Suprapubic skin (tissue), 4 donors: ENCODE measurements at places on chromosomes 6 and 20.

DNA sequence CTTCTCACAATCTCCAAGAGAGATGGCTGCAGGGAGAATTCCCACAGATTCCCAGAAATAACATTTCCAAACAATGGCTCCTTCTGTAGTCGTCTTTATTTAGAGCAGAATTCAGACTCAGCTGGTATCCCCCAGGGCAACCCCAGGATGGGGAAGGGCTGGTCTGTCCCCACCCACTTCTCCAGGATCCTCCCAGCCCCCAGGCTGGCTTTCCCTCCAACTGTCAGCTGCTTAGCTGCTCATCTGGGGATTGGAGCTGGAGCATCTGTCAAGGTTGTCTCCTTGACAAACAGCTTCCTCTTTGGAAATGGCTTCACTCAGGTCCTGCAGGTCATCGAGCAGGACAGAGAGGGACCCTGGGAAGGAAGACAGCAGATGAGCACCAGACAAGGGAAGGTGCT is 3.5 kb upstream of the PSORS1C2 start:
- DNase-seq: no peak

DNA sequence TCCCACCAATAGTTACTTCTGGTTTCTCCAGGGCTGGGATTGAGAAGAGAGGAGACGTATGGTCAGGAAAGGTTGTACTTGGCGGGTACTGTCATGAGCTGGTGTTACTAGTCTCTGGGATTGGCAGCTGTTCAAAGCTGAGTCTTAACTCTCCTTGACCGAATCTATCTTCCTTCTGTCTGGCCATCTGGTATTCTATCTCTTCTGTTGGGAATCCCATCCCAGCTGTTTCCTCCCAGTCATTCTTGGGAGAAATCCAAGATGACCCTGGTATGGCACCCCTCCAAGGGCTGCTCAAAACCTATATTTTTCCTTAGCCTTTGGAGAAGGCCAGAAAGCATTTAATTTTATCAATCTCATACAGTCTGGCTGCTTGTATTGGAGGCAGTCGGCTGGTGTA is 287.0 kb upstream of the CHD6 start:
- DNase-seq: no peak

DNA sequence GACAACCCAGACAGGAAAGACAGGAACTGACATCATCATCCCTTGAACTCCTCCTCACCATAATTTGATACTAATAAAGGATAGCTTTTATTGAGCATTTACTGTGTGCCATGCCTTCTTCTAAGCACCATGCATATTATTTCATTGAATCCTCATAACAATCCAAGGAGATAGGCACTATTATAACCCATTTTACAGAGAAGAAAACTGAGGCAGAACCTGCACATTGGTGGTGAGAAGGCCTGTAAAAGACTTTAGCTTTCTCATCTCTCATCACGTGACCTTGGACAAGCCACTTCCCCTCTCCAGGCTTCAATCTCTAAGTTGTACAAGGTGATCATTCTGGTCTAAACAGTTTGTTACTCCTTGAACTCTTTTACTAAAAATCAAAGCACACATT is 34.5 kb upstream of the PREX1 start:
- no peak for DNase-seq

GRCh38 chr6:136037242-136037875 is 185.9 kb downstream of the PDE7B start:
- DNase-seq: no peak

GRCh38 chr6:128316258-128316929 is 204.0 kb downstream of the PTPRK start:
- DNase-seq: no peak

DNA sequence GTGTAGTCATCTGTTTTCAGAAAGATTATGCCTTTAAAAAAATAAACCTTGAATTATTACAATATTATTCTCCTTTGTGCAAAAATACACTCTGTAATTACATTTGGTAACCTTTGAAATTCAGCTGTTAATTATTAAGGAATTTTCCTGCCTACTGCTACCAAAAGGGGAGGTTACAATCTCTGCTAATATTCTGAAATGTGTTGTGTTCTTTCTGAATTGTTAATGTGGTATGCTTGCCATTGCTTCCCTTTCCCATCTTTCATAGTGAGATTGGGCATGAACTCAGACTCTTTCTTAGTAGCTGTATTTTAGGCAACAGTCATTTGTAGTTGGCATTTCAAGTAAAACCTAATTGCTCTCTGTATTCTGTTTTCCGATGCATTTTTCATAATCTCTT is 73.0 kb downstream of the PHF3 start:
- no peak for DNase-seq

- no peak for DNase-seq
Observed at GRCh38 chr6:14924126-14925024, 321.5 kb upstream of the JARID2 start.

DNA sequence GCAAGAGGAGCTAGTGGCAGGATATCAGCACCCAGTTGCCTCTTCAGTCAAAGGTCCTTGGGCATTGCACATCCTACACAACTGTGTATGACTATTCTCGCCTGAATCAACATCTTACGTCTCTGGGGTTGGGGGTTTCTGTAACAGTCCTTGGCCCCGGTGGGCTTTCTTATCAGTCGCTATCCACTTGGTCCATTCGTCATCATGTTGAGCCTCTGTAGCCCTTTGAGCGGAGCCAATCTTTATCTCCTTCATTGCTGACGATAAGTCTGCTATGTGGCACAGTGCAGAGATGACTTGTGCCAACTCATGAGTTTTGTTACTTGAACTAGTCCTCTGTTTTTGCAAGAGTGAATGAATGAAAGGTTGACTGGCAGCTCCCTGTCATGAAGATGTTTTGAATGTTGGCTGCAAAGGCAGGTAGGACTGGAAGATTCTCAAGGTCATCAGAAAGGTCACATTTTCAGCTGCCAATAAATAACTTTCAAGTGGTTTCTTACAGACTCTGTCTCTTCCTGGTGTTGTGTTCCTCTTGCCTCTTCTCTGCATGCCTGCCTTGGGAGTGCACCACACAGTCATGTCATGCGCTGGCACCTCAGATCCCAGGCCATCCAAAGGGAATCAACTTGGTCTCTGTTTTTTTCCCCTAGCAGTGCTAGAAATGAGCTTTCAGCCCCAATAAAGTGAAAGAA is 238.9 kb downstream of the SLC24A3 start:
- no peak for DNase-seq
